ENCODE measurements at places on chromosomes 13 and 19.

- DNase-seq, result no peak
Observed at GRCh38 chr19:12478234-12478941, 6.2 kb downstream of the ZNF709 start.

DNA sequence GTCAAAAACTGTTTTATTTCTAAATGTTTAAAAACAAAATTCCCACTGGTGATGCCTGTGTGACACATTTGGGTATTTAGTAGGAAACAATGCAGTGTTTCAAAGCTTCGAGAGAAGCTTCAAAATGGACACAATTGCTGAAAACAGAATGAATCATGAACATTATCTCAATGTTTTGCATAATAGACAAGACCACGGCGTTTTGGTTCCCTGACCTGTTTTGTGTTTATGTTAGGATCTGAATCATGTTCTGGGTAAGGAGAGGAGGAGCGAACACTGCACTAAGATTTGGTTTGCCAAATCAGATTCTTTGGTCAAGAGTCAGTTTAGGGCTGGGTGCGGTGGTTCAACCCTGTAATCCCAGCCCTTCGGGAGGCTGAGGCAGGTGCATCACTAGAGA, 42.2 kb downstream of the IFT88 start:
- no peak for DNase-seq

DNA sequence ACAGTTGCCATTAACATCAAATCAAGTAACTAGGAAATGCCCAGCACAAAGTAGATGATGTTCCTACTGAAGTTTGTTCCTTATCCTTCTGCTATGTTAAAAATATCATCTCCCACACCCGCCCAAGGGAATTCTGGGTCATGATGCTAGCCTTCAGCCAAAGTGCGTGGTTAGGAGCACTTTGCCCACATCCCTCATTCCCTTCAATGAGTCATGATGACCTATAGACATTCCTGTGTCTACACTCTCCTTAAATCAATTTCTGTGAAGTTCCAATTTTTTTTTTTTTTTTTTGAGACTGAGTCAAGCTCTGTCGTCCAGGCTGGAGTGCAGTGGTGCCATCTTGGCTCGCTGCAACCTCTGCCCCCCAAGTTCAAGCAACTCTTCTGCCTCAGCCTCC, 17.0 kb downstream of the RXFP2 start:
- no peak for DNase-seq

GRCh38 chr19:20051841-20052768, 12.8 kb upstream of the ZNF682 start:
- peak; percentile 34 for DNase-seq

DNA sequence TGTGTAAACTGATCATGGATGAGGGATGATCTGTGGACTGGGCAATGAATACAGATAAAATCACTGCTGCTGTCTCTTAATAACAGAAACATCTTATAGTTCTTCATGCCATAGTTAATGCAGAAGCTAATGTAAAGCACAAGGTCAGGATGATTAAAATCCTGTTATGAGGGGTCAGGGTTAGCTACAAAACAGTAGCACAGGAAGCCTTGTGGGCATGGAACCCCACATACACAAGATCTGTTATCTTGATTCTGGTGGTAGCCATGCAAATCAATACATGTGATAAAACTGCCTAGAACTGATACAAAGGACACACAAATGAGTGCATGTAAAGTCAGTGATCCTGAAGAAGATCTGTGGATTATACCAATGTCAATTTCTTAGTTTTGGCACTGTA, 96.4 kb downstream of the KLF12 start:
- DNase-seq, result no peak

All from T-helper 9 cell (primary cell).